Activated T-helper 1 cell treated with Interleukin-2 at 50 U/mL for 16 hours (primary cell): ENCODE measurements at places on chromosomes 16 and 17.

DNA sequence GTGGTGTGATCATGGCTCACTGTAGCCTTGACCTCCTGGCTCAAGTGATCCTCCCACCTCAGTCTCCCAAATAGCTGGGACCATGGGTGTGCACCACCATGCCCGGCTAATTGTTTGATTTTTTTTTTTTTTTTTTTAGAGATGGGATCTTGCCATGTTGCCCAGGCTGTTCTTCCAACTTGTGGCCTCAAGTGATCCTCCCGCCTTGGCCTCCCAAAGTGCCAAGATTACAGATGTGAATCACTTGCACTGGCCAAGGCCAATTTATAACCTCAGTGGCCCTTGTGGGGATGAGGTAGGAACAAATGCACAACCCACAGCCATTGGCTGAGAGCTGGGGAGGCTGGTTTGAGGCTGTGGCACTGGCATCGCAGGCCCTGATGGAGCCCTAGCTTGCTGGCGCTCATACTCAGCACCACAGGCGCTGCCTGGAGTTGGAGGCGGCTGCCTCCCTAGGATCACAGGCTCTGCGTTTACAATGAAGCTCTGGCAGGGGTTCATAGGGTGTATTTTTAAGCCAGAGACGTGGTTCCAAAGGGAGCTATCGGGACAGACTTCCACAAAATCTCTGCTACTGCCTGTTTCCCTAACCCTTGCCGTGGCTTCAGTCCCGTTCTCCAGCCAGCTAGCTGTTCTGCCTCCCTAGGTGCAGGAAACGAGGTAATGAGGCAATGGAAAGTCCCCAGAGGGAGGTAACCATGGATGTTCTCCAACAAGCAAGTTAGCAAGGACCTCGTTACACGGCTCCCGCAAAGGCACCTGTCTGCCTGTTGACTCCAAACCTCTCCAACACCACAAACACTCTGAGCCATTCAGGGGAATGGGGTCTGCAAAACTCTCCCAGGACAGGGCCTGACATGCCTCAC, 2.9 kb downstream of the ABCA3 start:
- DNase-seq = no peak

DNA sequence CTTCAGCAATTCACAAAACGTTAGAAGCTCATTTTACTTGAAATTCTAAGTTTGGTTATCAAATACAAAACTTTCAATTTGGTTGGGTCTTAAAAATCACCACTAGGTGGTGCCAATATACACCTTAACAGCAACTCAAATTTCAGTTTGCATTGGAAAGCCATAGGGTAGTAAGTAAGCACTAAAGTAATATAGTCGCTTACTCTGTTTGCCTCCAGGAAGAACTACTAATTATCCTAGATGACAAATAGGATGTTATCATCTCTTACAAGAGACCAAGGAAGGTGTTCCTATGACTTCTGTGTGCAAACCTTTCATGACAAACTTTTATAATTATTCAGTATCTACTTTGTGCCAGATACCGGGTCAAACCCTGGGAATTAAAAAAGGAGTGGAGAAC, 93.3 kb downstream of the MYO1D start:
- no peak for DNase-seq

GRCh38 chr16:54373534-54374520, 87.2 kb upstream of the IRX3 start:
- no peak for DNase-seq

DNA sequence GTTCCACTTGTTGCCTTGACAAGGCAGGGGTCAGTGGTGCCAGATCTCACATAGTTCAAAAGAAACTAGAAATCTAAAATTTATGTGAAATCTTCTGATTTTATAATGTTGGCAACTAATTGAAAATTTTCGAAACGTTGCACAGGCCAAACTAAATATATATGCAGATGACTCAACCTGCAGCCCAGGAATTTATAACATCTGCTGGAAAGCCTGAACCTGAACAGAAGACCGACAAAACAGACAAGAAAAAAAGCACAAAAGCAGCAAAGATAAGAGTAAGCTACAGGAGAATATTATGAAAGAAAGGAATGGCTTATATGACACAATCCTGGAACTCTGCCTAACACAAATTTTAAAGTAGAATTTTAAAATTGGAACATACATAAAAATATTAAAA, 207.6 kb downstream of the CEP112 start:
- DNase-seq = no peak

DNA sequence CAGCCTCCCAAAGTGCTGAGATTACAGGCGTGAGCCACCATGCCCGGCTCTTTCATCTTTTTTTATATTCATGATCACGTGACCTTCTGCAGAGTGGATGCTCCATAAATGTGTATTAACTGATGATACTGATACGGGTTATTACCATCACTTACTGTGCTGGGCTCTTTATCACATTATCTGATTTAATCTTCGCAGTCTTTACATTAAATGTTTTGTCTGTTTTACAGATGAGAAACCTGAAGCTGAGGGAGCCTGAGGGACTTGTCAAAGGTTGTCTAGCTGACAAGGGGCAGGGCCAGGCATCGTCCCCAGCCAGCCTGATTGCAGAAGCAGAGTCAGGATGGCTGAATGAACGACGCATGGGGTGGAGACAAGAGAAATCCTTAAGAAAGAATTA, 104.4 kb downstream of the NTN1 start:
- DNase-seq = no peak
